ENCODE measurements at places on chromosomes 1 and 21.

GRCh38 chr21:32768530-32768929, 3.0 kb downstream of the PAXBP1 start:
- DNase-seq: peak; percentile 13

- no peak for DNase-seq
Observed at GRCh38 chr1:197848350-197848749, 54.1 kb upstream of the C1orf53 start.

DNA sequence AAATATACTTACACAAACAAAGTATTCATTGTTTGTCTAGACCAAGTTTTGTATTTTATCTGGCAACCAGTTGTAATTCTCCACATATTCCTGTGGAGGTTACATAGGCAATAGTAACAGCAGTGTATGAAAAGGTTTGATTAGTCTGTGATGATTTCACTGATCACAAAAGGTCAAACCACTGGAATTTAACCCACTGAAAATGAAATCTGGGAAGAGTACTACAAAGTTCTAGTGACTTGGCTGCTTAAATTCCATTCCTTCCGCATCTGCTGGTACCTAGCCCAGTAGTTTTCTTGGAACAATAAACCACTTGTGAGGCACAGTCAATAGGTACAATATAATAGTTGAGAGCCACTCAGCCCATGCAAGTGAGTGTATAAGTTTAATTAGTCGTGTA, 205.4 kb downstream of the NFIA start:
- DNase-seq: no peak

- DNase-seq: no peak
Observed at GRCh38 chr1:43282220-43283195, 2.9 kb downstream of the C1orf210 start.

DNA sequence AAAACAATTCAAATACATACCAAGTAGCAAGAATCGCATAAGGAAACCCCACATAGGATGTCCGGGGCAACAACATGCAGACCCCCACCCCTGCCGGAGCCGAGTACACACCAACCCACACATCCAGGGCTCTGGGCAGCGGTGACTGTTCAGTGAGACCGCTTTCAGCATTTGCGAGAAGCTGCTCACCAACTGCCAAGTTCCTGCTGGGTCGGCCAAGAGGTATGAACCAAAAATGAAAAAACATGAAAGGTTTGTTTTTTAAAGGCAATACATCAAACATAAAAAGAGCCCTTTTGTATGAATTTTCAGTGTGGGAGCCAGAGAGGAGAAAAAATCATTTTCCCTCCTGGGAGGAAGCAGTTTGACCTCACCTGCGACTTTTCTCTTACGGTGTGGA, 92.3 kb downstream of the SIM2 start:
- no peak for DNase-seq
